ENCODE measurements at places on chromosomes 7 and 10. TPM values are rescaled to one million over a fixed set of nuclear protein-coding genes. Genes with fewer than 3 reads are reported as not detected.

Gene TRIM4
- total RNA-seq = 43.2 TPM

Gene CTTNBP2
- total RNA-seq = 14.6 TPM

- H3K4me1 ChIP-seq = no peaks in the 10 kb centered on the region
- H3K27ac ChIP-seq = no peak overlapping the region
- no peaks in the 10 kb centered on the region for H3K36me3 ChIP-seq
- H3K27me3 ChIP-seq = no peaks in the 10 kb centered on the region
- H3K4me3 ChIP-seq = no peak overlapping the region
Observed at GRCh38 chr10:2837674-2838073, 229.7 kb upstream of the PFKP start.

DNA sequence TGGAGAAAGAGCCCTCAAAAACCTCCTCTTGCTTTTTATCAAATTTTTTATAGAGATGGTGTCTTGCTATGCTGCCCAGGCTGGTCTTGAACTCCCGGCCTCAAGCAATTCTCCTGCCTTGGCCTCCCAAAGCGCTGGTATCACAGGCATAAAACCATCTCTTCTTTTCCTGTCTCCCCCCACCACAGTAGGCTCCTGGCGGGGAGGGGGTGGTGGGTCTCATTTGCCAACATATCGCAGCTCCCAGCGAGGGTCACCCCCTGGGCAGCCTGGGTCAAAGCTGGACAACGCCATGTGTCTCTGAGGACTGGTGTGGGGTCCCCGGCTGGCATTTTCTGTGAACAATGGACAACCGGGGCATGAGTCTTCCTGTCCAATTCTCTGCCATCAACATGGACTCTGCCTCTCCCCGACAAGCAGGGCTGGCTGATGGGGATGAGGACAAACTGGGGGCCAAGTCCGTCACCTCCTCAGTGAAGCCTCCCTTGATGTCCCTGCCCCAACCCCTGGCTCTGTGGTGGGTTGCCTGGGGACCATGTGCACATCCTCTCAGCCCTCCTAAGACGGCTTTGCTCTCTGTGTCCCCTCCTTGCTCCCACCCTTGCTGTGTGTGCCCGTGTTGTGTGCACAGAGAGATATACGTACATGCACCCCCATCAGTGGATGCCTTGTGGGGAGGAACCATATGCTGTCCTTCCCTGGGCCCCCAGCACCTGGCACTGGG lies 86.4 kb upstream of the GNA12 start:
- H3K27ac ChIP-seq = no peak overlapping the region
- DNase-seq = peak; percentile 15
- no peaks in the 10 kb centered on the region for H3K36me3 ChIP-seq
- peaks cover 8% of the 10 kb centered on the region for H3K4me1 ChIP-seq
- no peak overlapping the region for H3K4me3 ChIP-seq

- no peaks in the 10 kb centered on the region for H3K36me3 ChIP-seq
- DNase-seq = no peak
- peak overlapping the region; percentile 26 for H3K27ac ChIP-seq
- no peaks in the 10 kb centered on the region for H3K27me3 ChIP-seq
- H3K4me1 ChIP-seq = peaks cover 5% of the 10 kb centered on the region
Observed at GRCh38 chr7:93146472-93147141, 1.6 kb downstream of the SAMD9L start.

- no peaks in the 10 kb centered on the region for H3K36me3 ChIP-seq
- no peak overlapping the region for H3K4me3 ChIP-seq
- H3K27me3 ChIP-seq = no peaks in the 10 kb centered on the region
- DNase-seq = no peak
- H3K27ac ChIP-seq = no peak overlapping the region
Observed at GRCh38 chr10:36271627-36272340, 629.7 kb upstream of the FZD8 start.

DNA sequence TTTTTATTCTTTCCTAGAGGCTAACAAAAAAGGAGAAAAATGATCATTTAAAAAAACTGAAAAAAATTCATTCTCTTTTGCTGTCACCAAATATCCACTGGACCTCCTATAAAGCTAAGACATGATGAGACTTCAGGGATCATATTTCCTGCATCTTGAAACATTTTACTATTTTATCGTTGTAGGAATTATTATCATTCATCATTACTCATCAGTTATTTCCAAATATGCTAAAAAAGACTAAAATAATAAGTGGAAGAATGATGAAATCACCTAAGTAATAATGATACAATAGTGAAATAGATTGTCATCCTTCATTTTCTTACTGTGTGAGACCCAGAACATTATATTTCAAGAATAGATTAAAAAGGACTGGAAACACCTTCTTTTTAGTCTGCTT lies 28.3 kb downstream of the TAF3 start:
- no peaks in the 10 kb centered on the region for H3K36me3 ChIP-seq
- H3K4me1 ChIP-seq = no peaks in the 10 kb centered on the region
- no peak overlapping the region for H3K27ac ChIP-seq

Measured in ovary (tissue), 10 donors.